ENCODE measurements at places on chromosomes 5 and 9.

DNA sequence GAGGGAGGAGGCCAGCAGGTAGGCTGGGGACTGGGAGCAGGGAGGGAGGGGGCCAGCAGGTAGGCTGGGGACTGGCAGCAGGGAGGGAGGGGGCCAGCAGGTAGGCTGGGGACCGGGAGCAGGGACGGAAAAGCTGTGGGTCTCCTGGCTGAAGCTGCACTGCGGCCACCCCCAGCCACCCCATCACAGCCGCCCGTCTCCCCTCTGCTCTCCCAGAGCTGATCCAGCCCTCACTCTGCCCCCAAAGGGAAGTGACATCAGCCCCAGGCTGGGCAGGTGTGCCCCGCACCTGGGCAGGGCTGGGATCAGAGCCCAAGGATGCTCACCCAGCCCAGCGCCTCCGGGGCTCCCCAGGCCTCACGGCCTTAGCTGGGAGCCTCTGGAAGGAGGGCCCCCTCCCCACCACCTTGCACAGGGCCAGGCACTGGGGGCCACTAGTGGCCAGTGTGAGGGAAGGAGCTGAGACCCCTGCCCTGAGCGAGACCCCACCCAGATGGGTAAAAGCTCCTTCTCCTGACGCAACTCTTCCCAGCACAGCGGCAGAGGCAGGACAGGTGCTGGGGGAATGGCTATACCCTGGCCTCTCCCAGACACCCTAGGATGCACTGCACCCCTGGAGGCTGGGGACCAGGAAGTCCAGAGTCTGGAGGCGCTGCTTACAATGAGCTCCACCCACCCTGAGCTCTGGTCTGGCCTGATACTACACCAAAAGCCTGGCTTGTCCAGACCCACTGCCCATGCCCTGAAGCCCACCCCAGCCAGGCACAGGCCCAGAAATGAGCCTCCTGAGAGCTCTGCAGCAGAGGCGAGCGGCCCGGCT is 11.6 kb downstream of the AGPAT2 start:
- no peak for DNase-seq

GRCh38 chr5:72035831-72036230 is 71.4 kb upstream of the MAP1B start:
- no peak for DNase-seq

GRCh38 chr9:128358861-128359260 is 12.3 kb upstream of the URM1 start:
- DNase-seq: peak; percentile 45

GRCh38 chr9:21434202-21435014 is 5.8 kb upstream of the IFNA1 start:
- DNase-seq: no peak

DNA sequence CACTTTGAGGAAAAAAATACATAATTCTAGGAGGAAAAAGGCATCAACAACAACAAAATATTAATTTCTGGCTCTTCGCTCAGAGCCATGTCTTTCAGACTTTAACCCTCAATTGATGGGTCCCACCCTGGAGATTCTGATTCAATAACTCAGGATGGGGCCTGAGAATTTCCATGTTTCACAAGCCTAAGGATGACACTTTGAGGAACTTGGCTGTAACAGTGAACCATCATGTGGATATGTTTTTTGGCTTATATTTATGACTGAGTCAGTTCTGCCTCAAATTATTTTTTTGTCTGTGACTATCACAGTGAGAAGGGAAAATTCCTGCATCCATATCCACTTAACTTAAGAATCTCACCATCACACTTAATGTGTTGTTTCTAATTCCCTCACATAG is 504.6 kb downstream of the RASEF start:
- no peak for DNase-seq

- no peak for DNase-seq
These were observed 23.8 kb downstream of the TMEM232 start for GRCh38 chr5:110702704-110703103.

DNA sequence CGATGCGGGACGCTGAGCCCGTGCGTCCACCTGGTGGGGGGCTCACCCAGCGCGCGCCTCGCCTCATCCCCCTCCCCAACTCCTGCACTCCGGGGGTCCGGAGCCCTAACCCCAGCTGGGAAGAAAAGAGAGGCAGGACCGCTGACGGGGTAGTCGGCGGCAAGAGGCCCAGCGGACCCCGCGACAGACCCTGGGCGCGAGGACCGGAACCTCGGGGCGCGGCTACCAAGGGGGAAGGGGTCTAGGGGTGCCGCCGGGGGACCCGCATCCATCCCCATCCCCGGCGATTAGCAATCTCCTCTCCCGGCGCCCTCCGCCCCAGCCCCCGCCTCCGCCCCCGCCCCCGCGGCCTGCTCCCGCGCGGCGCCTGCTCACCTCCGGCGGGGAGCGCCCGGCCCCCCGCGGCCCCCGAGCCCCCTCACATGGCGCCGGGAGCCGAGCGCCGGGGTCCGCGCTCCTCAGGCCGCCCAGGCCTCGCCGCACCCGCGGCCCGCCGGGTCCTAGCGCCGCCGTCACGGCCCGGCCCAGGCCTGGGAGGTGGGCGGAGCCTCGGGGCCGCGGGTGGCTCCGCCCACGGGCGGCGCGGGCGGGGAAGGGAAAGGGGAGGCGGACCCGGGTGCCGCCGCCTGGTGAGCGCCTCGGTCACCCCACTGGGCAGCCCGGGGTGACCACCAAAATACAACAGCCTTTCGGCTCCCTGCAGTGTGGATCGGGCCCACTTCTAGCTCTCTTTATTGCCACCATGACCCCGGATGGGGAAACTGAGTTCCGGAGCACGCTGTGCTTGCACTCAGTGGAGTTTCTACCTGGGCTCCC is at the start of gene ST6GALNAC6:
TSS of gene ST6GALNAC6 (minus strand) at position 476 of the 816 bp plus-strand sequence. CDS start 1,622 bp downstream, outside the sequence.
- DNase-seq: peak; percentile 99

DNA sequence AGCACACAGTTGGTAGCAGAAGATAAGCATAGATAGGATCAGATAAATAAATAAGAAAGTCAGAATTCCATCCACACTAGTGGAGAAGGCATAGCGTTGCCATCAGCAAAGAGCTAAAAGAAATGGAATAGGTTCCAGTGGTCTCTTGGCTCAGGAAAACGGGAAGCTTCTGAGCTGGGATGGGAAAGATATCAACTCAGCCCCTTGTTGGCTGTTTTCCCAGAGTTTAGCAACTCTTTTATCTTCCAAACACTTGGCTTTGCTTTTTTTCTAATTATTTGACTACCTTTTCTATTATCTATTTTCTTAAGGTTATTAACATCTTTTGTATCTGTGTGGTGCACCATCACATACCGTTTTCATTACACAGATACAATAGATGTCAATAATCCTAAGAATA is 445.7 kb upstream of the TRPC7 start:
- DNase-seq: no peak

DNA sequence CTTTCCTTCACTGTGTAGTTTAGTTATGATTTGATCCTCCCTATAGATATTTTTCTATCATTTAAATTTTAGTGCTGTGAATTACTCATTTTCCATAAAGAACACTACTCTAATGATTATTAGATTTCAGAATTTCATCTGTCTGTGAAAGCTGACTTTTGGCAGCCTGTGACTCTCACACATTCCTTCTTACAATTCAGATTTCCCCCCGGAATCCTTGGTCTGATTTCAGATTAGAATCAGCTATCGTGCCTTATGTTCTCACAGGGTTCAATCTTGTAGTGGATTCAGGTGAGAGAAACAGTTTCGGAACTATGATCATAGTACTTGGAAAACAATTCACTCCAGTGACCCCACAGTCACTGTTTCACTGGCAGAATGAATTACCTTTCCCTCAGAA is 26.2 kb downstream of the ZNF474 start:
- no peak for DNase-seq

GRCh38 chr9:114546851-114547250 is 40.7 kb upstream of the ATP6V1G1 start:
- DNase-seq: no peak

GRCh38 chr5:43017428-43017815 is 22.7 kb downstream of the ANXA2R start:
- DNase-seq: peak; percentile 71

DNA sequence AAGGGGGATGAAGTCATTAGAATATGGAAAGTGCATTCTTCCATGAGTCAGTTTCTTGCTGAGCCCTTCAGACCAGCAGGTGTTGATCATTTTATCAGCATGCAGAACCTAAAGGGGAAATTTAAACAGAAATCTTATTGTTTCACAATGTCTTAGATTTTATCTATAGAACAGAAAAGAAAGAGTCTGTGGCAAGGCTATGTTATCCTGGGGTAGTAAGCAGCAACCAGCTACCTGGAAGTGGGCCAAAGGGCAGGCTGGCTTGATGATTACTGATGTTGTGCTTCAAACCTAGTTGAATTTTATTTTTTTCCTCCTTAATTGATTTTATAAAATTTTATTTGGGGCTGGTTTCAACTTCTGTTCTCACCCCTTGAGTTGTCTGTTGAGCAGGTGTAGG is 101.5 kb downstream of the LRRC70 start:
- no peak for DNase-seq

DNA sequence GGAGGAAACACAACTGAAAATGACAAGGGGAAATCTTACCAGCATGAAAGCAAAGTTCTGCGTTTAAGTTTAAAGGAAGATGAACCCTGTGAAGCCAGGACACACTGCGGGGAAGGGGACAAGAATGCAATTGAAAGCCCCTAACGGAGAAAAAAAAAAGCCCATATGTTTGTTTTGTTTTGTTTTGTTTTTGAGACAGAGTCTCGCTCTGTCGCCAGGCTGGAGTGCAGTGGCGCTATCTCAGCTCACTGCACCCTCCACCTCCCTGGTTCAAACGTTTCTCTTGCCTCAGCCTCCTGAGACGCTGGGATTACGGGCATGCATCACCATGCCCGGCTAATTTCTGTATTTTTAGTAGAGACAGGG is 2.9 kb downstream of the STK10 start:
- no peak for DNase-seq

- DNase-seq: peak; percentile 96
These were observed 263.5 kb downstream of the CWC27 start for GRCh38 chr5:65032250-65032649.

GRCh38 chr9:136268735-136269134 is 23.1 kb upstream of the QSOX2 start:
- no peak for DNase-seq

DNA sequence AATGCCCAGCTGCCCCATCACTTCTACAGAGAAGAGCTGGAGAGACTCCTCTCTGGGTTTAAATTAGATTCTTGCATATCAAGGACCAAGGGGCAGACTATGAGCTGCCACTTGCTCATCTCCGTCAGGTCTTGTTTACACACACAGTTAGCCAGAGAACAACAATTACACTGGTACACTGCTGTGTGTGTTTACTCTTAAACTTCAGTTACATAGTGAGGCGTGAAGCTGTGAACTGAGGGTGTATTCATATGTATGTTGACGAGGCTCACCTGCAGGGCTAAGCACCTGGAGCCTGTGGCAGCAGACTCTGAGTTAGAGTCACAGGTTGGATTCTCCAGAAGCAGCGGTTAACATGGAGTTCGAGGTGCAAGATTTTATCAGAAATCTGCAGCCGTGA is 155.4 kb upstream of the ANKH start:
- DNase-seq: no peak

DNA sequence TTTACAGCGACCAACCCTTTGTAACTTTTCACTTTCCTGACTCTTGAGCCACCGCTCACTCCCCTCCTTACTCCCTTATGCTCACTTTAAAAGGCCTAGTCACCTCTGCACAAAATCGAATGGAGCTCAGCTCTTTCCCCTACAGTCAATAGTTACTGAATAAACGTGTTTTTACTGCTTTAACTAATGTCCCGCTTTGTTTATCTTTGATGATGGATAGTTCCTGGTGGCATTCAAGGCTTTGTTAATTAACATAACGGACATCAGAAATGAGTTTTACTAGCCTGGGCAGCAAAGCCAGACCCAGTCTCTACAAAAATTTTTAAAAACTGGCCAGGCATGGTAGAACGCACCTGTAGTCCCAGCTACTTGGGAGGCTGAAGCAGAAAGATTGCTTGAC is 5.0 kb downstream of the SERINC5 start:
- no peak for DNase-seq

DNA sequence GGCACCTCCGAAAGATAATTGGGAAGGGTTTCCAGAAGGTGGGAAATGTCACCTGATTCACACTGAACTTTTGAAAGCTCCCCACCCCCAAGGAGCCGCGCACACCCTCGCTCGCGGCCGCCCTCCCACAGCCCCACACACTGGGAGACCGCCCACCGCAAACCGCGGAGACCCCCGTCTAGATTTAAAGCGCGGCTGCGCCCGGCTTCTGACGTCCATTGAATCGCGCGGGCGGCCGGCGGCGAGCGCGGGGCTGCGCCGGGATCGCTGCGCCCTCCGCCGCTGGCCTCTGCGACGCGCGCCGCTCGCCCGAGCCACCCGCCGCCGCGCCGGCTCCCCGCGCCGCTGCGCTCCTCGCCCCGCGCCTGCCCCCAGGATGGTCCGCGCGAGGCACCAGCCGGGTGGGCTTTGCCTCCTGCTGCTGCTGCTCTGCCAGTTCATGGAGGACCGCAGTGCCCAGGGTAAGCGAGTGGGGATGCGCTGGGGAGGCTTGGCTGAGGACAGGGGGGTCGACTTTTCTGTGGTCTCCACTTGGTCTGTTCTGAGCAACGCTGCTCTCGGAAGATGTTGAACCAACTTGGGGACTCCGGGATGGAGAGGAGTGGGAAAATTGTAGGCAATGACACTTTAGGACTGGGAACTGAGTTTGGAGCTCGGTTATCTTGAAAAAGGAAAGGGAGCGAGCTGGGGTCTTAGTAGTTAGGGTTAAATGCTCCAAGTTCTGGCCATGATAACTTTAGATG is at the start of gene FST:
TSS of gene FST (plus strand) at position 214 of the 743 bp plus-strand sequence. CDS start at position 377, 163 bp downstream.
- DNase-seq: peak; percentile 93

DNA sequence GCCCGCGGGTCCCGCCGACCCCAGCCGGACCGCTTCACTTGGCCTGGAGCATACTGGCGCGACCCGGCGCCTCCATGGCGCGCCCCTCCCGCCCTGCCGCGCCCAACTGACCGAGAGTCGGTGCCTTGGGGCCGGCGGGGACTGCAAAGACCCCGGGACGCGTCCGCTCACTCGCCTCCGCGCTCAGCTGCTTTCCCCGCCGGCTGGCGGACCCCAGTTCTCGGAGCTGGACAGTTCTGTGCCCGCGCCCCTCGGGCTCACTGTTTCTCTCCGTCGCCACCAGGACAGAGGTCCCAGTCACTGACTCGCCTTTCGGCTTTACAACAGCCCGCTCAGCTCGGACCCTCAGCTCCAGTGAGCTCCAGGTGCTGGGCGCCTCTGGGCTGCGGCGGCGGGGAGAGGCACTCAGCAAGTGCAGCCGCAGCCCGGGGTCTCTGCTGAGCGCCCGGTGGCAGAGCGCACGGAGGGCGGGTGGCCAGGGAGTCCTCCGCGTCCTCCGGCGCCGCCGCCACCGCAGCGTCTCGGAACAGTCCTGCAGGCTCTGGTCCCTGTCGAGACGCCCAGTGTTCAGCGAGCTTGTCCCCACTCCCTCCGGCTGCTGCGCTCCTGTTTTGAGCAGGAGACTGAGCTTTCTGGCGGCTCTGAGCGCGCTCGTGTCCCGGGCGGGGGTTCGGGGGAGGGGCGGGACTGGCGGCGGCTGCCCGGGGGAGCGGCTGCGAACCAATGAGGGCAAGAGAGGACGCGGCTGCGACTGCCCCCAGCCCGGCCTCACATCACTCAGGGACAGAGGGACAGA is at the start of gene SMIM32:
TSS of gene SMIM32 (minus strand) at position 637 of the 796 bp plus-strand sequence. CDS start 638 bp downstream, outside the sequence.
- peak; percentile 81 for DNase-seq

GRCh38 chr5:89954916-89955315 is 454.6 kb downstream of the CETN3 start:
- no peak for DNase-seq

Measured in osteoblast (primary cell).